ENCODE measurements at places on chromosomes 16 and 17.

DNA sequence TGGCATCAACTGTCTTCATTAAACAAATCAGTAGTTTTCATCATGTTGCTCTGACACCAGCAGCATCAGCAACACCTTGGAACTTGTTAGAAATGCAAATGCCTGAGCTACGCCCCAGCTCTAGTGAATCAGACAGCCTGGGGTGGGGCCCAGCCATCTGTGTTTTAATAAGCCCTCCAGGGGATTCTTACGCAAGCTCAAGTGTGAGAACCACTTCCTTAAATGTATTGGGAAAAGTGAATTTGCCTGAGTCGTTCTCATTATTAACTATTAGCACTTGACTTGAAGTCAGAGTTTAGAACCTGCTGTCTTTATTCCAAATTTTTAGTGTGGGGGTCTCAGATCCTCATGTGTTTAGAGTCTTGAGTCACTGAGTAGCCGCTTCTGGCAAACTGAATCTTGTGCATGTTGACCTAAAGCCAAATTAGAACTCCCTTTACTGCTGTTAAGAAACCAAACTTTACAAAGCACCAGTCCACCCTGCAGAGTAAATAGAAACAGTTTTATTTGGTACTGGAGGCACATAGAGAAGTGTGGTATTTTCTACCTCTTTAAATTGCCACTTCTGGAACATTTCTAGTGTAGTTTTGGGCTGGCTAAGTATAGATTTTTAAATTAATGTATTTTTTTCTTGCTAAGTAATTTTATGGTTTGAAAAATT is 137.4 kb upstream of the COX10 start:
- DNase-seq = peak; percentile 14

DNA sequence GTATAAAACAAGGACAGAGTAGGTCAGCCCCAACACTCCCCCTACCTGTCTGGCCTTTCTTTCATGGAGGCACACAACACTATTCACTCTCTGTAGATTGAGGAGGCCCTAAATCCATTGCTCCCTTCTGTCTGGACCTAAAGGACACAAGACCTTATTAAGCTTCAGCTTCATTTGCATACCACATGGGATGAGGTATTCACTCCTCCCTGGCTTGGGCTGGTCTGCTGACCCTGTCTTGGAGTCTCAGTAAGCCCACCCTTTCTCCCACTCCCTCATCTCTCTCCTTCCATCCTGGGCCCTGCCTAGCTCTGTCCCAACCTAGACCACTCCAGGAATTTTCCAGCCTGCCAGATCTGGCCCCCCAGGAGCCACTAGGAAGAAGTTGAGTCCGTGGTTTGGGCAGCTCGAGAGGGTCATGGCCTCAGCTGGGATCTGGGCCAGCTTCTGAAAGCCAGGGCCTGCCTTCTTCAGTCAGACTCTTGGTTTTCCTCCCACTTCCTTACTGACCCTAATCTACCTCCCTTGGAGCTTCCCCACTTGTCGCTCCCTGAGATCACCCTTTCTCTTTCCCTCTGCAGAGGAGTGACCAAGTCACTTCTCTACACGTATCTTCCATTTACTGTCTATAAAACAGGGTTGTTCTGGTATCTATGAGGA is 6.5 kb upstream of the LLGL1 start:
- no peak for DNase-seq

- DNase-seq = no peak
Measured at GRCh38 chr17:61714300-61714699, 123.3 kb upstream of the NACA2 start.

GRCh38 chr16:86044241-86044671 is 145.3 kb downstream of the IRF8 start:
- peak; percentile 13 for DNase-seq

DNA sequence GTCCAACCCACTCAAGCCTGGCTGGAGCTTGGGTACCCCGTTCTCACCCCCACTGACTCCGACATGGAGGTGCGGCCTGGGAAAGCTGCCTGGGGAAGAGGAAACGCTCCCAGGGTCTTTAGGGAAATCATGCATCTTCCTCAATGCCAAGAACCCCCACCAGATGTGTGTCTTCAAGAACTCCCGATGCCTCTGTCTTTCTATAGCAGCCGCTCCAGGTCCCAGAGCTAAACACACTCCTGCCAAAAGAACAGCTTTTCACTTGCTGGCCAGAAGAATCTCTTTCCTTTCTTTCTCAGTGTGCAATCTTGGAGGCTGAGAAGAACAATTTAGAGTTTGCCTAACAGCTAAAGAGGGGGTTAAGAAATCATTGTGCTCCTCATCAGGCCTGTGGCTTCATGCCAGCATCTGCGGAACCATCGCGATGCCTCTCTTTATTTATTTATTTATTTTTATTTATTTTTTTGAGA is 41.1 kb upstream of the MTSS2 start:
- no peak for DNase-seq
